ENCODE measurements at places on chromosomes 4 and X.
A peak's percentile ranks its signal among the peaks of the same experiment; 100 is the strongest.

- DNase-seq = no peak
These were observed 319.1 kb downstream of the RAPGEF2 start for GRCh38 chr4:159422019-159422418.

DNA sequence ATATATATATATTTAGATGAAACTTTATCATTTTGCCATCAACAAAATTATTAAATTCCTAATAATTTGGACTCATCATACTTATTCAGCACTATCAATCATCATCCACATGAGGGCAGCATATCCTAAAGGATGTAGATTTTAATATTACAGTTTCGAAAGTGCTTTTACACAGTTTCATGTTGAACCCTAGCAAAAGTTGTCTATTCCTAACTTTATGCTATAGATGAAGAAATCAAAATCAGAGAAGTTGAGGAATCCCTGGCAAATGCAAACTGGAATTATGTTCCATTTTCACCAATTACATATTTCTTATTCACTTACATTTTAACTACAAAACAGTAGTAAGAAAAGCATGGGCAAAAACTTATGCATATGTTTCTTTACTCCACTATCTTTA lies 36.6 kb upstream of the UGT2A1 start:
- no peak for DNase-seq

DNA sequence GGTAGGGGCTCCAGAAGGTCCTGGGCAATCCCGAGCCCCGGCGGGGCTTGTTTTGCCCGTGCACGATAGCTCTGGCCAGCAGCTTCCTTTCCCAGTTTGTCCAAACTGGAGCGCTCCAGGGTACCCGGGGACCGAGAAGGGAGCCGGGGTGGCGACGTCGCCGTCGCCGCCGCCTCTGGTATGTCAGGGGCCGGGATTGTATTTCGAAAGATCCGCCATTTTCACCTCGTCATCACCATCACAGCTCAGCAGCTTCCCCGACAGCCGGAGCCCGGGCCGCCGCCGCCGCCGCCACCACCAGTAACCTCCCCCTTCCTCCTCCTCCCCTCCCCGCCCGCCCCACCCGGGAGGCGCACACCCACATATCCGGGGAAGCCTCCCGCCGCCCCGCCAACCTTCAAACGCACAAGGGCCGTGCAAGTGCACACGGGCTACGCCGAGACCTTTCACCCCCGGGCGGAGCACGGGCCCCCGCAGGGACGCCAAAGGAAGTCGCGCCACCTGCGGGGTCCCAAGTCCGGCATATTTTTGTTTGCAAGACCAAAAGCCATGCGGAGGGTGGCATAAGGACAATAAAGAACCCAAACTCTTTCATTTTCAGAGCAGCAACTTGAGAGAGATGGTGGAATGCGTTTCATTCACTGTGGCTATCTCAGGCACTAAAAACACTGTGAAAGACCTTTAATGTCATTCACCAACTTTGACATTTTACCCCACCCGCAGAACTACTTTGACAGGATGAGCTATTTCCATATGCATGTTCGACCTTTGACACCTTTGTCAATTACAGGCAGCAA lies at the start of gene LIN54:
LIN54 (minus strand) TSS at position 302 of the 797 bp plus-strand sequence. CDS start 25,979 bp downstream, outside the sequence.
- DNase-seq = peak; percentile 84

GRCh38 chr4:57102050-57102624 lies 8.0 kb downstream of the IGFBP7 start:
- no peak for DNase-seq

GRCh38 chr4:57147335-57148060 lies 37.3 kb upstream of the IGFBP7 start:
- no peak for DNase-seq

DNA sequence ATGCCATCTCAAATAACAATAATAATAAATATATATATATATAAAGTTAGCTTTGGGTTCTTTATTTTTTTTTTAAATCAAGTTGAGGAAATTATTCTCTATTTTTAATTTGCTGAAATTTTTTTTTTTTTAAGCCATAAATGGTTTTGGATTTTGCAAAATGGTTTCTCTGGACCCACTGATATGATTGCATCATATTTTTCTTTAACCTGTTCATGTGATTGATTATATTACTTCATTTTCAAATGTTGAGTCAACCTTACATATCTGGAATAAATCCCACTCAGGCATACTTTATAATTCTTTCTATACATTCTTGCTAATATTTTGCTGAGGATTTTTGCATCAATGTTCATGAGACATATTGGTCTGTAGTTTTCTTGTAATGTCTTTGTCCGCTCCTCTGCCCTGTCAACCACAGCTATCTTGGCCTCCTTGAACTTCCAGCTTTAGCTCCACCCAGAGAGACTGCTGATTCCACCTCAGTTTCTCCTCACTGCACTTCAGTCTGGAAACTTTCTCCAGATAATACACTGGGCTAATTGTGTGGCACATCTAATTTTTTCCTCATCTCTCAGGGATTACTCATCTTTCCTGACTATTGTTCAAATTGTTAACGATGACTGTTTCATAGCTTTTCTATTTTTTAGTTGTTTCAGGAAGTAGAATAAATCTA lies 160.9 kb upstream of the GIMD1 start:
- no peak for DNase-seq

DNA sequence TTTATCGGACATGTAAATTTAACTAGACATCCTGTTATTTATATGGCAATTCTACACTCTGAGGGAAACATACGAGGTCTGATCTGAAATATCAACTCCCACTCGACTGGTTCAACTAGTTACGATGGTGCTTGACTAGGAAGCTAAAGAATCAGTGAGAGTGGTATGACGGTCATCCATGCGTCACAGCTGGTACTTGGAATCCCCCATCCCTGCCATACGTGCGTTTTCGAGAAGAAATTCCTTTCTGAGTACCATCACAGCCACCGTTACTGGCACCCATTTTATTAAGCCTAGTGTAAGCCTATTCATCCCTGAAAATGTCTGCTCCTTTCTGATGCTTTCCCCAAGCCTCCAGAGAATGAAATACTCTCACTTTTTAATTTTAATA lies 695 bp upstream of the PIGA start:
- DNase-seq = peak; percentile 10

DNA sequence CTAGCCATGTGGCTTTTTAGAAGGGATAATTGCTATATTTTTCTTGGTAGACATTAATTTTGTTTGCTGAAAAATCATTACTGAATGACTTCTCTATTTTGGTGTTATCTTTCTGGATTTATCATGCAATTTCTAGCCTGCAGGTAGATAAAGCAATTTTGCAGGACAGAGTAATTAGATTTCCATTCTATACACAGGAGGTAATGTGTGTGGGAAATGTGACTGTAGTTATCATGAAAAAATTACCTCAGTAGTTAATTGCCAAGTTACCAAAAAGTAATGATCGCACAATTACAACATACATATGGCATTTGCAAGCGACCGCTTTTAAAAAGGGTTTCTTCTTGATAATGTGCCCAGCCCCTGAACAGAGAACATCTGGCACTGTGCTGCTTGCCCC lies 66.1 kb downstream of the KIT start:
- no peak for DNase-seq

GRCh38 chrX:51608766-51609165 lies 9.9 kb downstream of the CENPVL3 start:
- no peak for DNase-seq

- no peak for DNase-seq
These were observed 536.2 kb downstream of the MID1IP1 start for GRCh38 chrX:39337451-39337850.

DNA sequence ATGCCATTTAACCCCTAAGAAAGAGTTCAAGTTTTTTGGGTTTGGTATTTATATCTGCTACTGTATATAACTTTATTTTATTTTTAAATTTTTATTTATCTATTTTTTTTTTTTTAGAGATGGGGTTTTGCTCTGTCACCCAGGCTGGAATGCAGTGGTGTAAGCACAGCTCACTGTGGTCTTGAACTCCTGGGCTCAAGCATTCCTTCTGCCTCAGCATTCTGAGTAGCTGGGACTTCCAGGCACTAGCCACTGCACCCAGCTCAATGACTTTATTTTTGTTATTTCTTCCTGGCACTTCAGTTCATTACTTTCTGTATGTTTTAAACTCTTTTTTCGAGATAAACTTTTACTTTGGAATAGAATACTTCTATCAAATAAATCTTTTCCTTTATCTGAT lies 42.4 kb upstream of the PGAM4 start:
- DNase-seq = no peak

DNA sequence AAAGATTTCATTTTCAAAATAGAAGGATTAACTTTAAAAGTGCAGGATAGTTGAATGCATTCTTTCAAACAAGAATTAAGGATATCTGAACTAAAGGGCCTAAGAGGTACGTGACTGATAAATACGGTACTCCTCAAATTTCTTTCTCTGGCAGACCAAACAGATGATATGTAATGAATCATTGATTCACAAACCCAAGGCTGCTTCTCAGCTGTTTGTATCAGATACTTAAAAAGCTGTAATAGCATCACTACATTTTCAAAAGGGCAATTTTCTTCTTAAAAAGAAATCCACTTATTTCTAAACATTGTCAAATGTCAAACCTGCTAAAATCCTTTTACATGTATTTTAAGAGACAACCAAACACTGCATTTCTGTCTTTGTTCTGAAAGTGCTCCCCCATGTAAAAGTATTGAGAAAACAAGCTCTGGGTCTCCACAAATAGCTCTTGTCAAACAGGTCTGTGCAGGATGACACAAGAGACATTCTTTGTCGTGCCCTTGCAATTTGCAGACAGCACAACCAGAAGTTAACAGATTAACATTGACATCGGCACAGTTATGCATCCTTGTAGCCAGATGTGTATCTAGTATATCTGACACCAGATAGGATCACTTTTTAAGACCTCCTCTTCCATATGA lies 82.0 kb downstream of the MANBA start:
- DNase-seq = no peak

GRCh38 chr4:23097251-23097650 lies 404.5 kb downstream of the GBA3 start:
- DNase-seq = no peak

DNA sequence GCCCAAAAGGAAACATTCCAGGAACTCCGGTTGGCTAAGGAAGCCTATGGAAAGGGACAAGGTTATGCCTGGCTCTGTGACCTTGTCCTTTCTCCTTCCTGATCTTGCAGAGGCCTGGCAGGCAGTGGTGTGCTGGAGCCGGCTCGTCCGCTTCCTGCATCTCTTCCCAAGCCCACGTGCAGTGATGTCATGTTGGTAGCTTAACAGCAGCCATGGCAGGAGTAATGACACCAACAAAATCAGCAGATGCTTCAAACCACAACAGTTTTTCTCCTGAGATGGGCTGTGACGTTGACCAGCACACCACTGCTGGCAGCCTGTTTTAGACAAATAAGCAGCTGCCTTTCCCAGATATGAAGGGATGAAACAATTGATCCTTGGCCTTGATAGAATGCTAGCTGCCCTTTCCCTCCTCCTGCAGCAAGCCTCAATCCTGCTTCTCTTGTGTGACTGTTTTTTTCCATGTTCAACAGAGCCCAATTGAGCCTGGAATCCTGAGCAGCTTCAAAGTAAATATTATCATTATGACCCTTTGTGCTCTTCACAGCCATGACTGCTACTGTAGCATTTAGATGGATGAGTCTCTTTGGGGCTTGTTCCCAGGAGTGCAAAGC lies 23.4 kb downstream of the SEPTIN6 start:
- DNase-seq = no peak

DNA sequence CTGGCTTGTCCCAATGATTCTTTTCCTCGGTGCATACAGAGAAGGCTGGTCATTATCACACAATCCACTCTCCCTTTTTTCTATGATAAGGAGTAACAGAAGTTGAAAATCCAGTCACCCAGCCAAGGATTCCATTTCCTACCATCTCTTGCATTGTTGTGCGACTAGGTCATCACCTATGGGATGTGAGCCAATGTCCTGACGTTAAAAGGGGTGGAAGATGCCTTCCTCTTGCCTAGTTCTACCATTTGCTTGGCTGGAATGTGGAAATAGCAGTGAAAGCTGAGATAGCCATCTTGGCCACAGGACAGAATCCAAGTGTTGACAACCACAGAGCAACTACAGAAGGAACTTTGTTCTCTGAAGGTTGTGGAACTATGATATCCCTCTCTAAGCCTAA lies 132.2 kb upstream of the KIT start:
- no peak for DNase-seq

- DNase-seq = no peak
These were observed 13.0 kb upstream of the SLC10A4 start for GRCh38 chr4:48470137-48470536.

- no peak for DNase-seq
These were observed 664 bp downstream of the PRSS12 start for GRCh38 chr4:118351851-118352827.

- DNase-seq = no peak
These were observed 47.3 kb upstream of the SRPX start for GRCh38 chrX:38268011-38268410.

GRCh38 chr4:168183717-168184571 lies 91.6 kb downstream of the ANXA10 start:
- DNase-seq = no peak

DNA sequence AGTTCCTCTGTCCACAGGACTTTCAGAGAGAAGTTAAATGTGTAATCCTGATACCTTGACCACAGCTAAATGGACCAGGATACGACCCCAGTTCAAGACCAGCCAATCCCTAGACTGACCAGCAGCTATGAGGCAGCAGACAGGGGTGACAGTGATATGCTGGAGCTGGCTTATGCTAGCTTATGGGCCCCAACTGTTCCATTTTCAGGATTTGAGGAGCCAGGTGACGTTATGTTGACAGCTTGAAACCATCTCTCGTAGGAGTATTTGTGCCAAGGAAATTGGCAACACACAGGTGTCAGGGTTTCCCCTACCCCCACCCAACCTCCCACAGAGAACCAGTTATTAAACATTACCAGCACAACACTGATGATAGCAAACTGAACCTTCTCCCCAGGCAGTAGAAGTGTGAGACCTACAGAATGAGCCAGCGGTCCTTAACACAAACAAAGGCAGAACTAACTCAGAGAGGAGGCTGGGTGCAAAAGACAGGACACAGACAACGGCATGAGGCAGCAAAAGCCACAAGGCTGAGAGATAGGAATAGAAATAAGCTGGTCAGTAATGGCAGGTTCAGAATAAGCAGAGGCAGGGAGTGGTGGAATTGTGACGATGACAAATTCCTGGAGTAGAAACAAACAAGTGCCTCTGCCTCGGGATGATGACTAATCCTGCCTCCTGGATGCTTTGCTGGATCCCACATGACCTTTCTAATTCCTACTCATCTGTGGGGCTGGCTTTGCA lies 85.6 kb upstream of the CPEB2 start:
- no peak for DNase-seq

GRCh38 chr4:88919056-88919455 lies 137.9 kb downstream of the FAM13A start:
- no peak for DNase-seq

- DNase-seq = no peak
These were observed 550.0 kb upstream of the DIPK2B start for GRCh38 chrX:45750639-45751038.

- no peak for DNase-seq
These were observed 84.7 kb downstream of the HPRT1 start for GRCh38 chrX:134544513-134545151.

- DNase-seq = no peak
These were observed 39.0 kb downstream of the GUCY1A1 start for GRCh38 chr4:155705664-155706063.

- DNase-seq = no peak
These were observed 15.1 kb downstream of the UBE2K start for GRCh38 chr4:39712819-39713607.

Measured in activated naive CD4-positive, alpha-beta T cell treated with anti-CD3 and anti-CD28 coated beads, Interleukin-2, amount 50 U/mL, for 16 hours (primary cell).